ENCODE measurements at places on chromosomes 2 and 18. TPM values are rescaled to one million over a fixed set of nuclear protein-coding genes. Genes with fewer than 3 reads are reported as not detected.
A peak's percentile ranks its signal among the peaks of the same experiment; 100 is the strongest.

DNA sequence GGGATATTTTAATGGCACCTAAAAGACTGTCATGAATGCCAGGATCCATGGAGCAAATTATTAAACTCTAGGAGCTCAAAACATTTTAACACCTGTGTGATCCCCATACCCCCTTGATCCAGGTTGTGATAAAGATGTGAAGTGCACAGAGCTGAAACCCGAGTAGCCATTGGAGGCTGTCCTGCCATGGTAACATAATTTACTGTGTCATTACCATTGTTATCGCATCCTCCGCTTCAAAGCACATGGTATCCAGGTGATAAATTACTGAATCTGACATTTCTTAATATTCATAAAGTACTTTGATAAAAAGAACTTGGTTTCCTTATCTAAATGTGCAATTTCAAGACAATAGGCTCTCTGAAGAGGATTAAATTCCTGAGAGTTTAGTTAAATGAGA, 109.3 kb downstream of the CHST9 start:
- no peak for DNase-seq

GRCh38 chr2:71947809-71948208, 199.9 kb downstream of the CYP26B1 start:
- DNase-seq: no peak

DNA sequence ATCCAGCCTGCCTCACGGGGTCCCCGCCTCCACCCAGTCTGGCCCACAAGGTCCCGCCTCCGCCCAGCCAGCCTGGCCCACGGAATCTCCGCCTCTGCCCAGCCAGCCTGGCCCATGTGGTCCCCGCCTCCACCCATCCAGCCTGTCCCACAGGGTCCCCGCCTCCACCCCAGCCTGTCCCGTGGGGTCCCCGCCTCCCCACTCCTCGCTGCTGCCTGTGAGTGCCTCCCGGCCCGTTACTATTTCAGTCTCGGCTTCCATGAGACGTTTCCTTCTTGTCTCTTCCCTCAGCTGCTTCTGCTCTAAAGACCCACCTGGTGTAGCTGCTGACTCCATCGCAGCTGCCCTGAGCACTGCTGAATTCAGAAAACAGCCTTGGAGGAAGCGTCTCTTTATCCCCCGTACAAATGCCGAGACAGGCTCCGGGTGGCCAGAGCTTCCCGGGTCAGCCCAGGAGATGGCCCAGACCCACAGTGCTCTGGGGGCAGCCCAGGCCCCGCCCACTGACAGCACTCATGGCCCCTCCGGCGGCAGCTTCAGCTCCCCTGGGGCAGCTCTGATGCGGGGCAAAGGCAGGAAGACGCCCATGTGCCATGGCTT, 69.8 kb downstream of the NFATC1 start:
- DNase-seq: peak; percentile 28

Gene AQP12A
- not detected for total RNA-seq

All from endothelial cell of umbilical vein (primary cell).